ENCODE measurements at places on chromosomes 13 and 19.

DNA sequence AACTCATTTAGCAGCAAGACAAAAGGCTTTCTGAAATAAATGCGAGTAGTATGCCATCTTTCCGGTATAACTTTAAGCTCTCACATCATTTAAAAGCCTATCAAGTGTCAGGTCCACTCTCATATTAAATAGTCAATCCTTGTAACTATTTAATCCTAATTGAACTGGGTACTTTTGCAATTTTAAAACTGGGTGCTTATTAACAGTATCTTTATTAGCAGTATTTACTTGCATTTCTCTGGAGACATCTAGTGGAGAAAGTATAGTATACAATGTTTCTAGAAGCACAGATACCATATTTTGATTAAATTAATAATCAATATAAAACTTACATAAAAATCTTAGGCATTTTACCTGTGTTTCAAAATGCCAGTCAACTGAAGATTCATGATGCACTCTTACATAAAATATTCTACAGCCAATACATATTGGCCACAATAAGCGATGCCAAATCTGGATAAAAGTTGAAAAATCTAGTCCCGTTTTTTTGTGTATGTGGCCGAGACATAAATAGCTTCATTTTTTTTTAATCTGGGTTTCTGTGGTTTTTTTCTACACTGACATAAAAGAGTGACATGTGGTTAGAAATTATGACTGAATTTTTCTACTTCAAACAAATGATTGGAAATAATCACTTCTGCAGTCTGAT is 4.3 kb upstream of the POSTN start:
- DNase-seq: no peak

- DNase-seq: no peak
Measured at GRCh38 chr19:1018932-1019615, 1.8 kb downstream of the TMEM259 start.

- DNase-seq: peak; percentile 43
Measured at GRCh38 chr13:41411522-41411921, 45.8 kb upstream of the RGCC start.

DNA sequence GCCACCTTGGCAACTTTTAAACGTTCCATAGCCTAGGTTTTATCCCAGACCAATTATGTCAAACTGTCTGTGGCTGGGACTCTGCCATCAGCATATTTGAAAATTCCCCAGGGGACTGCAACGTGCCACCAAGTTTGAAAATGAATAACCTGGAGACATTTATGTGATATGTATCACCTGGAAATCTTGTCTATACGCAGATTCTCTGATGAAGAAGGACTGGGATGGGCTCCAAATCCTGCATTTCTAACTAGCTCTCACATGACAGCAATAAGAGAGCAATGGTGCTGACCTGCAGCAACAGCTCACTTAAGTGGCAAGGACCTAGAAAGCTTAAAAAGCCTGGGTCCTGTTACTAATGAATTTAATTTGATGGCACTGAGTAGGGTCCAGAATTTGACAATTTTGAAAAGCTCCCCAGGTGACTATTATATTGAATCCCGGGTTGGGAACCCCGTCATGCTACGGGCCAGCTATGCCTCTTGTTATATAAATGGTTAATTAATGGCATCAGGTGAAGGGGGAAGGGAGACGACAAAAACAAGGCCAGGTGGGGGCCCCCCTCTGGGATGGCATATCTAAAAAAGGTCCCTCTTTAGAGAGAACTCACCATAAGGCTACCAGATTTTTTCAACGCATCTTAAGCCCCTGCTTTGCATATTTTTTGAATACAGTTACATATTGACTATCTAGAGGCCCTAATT is 213.7 kb downstream of the ZIC5 start:
- DNase-seq: no peak

GRCh38 chr19:45815481-45816216 is 541 bp upstream of the RSPH6A start:
- DNase-seq: no peak

- DNase-seq: no peak
Measured at GRCh38 chr19:33621811-33622504, at the start of gene CHST8. Gene CHST8, plus strand, starts transcription at chr19:33621953. Its CDS starts 67,309 bp downstream, at chr19:33689262.

Measured in T-helper 2 cell (primary cell).